Calu3 (cell line): ENCODE measurements at places on chromosomes 13 and 19.
A peak's percentile ranks its signal among the peaks of the same experiment; 100 is the strongest.

- DNase-seq, result no peak
Measured at GRCh38 chr19:3580156-3580934, 4.9 kb upstream of the GIPC3 start.

GRCh38 chr19:1360818-1361461, 22.8 kb upstream of the NDUFS7 start:
- DNase-seq, result no peak

GRCh38 chr19:11530432-11530831, 1.5 kb upstream of the ECSIT start:
- peak; percentile 61 for DNase-seq

DNA sequence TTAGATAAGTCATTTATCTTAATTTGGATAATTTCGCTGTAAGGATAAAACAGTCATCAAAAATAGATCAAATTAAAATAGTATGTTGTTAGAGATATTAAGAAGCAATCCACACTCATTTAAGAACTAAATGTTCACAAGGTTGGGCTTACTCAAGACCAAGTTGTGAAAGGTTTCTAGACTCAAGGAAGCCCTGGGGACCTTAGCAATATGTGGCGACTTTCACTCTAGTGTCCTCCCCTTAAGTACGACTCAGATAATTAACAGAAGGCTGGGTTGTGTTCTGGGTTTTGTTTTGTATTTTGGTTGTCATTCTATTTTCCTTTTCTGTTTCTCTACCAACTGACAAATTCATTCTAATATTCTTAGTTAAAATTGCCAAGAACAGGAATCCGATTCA, 1008.0 kb downstream of the PCDH9 start:
- DNase-seq, result no peak

GRCh38 chr19:6011794-6012193, 33.9 kb upstream of the RANBP3 start:
- no peak for DNase-seq

- no peak for DNase-seq
Measured at GRCh38 chr19:51915324-51915867, 10.6 kb upstream of the ZNF649 start.

GRCh38 chr13:95858286-95859075, 181.5 kb downstream of the DNAJC3 start:
- no peak for DNase-seq

DNA sequence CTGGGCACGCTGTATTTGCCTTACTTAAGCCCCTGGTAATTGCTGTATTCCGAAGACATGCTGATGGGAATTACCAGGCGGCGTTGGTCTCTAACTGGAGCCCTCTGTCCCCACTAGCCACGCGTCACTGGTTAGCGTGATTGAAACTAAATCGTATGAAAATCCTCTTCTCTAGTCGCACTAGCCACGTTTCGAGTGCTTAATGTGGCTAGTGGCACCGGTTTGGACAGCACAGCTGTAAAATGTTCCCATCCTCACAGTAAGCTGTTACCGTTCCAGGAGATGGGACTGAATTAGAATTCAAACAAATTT, 676 bp downstream of the BRCA2 start:
- no peak for DNase-seq

GRCh38 chr13:59112221-59112718, 1051.5 kb downstream of the DIAPH3 start:
- no peak for DNase-seq

DNA sequence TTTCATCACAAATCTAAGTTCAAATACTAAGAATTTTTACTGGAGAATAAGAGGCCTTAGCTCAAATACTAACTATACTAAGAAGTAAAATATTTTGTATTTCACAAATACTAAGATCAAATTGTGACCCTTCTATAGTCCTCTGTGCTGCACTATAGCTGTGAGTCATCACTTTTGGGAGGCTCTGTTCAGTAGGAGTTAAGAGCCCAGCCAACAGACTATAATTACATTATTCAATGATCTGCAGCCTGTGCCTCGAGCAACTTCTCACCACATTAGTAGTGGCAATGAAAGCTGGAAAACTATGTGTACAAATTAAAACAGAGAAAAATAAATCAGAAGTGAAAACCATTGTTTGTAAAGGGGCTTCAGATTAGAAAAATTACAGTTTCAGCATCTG, 147.3 kb upstream of the GPC6 start:
- DNase-seq, result no peak

DNA sequence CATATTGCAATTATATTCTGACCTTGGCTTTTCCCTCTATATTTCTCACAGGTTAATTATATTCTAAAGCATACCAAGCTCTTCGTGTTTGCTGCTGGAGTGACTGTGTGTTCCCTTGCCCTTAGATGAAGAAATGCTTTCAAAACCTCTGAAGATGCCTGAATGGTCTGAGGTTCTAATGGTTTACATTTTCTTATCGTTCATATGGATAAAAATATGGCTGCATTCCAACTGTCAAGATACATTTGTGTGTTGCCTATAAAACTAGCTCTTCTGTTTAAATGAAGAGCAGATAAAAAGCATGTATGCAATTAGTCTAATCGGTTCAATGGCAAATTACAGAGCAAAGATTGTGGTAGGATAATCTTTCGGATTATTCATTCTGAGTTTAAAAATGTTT, 68.4 kb upstream of the ANKRD10 start:
- DNase-seq, result no peak

DNA sequence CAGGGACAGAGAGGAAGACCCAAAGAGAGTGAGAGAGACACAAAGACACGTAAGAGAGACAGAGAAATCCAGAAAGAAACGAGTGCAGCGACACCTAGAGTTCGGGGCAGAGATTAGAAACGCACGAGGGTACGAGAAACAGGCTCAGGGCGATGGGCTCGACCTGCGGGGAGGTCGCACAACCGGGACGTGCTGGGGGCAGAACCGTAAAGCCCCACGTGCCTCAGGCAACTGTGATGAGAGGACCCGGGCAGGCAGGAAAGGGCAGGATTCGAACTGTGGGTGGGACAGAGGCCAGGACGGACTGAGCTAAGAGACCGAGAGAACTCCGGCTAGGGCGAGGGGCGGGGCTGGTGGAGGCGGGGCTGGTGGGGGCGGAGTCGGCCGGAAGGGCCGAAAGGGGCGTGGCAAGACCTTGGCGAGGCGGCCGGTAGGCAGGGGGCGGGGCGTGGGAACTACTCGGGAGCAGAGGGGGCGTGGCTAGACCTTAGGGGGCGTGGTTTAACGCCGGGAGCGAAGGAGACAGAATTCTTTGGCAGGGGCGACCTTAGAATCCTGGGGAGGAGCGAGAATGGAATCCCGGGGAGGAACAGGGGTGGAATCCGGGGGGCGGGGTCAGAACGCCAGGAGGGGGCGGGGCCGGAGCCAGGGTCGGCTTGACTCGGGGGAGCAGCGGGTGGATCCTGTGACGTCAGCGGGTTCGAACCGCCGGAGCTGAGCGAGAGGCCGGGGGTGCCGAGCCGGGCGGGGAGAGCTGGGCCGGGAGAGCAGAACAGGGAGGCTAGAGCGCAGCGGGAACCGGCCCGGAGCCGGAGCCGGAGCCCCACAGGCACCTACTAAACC, at the start of gene NECTIN2:
TSS of gene NECTIN2 (plus strand) at position 686 of the 843 bp plus-strand sequence. CDS start 229 bp downstream, outside the sequence.
- peak; percentile 100 for DNase-seq

- no peak for DNase-seq
Measured at GRCh38 chr13:48402325-48402932, 10.5 kb downstream of the LPAR6 start.

- DNase-seq, result no peak
Measured at GRCh38 chr19:47518139-47518538, 3.3 kb upstream of the NAPA start.

DNA sequence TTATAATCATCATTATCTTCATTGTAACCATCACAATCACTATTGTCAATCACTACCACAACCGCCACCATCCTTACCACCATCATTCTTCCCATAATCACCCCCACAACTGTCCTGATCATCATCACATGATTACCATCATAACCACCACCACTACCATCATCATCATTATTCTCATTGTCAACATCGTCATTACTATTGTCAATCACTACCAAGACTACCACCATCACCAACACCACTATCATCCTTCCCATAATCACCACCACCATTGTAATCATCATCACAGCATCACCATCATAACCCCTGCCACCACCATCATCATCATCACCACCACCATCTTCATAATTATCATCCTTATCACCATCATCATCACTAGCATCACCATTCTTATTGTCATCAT, 55.2 kb downstream of the MBD3L1 start:
- no peak for DNase-seq

DNA sequence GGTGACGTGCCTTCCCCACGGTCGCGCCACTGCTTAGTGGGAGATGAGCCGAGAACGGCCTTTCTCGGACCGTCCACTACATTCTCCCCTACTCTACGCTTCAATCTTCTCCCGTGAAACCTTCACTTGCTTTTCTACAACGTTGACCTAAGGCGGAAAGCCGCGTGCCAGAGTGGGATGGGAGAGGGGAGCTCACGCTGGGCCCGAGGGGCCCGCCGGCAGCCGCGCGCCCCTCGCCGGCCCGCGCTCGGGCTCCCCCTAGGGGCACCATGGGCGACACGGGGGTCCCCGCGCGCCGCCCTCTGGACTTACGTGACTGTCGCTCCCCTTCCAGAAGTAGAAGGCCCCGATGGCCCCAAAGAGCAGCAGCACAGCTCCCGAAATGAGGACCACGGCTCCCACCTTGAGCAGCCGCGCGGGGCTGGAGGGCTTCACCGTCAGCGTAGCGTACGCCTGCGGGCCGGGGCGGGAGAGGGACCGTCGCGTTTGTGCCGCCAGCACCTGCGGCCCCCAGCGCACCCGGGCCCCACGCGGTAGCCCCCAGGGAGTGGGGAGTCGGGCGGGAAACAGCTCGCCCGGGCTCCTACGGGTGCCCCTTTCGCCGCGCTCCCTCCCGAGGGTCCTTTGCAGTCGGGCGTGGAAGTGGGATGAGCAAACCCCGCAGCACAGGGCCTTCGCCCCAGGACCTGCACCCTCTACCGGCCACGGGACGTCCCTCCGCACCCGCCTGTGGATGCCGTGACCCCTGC, 727 bp downstream of the CNMD start:
- no peak for DNase-seq
